ENCODE measurements at places on chromosomes 1 and 21.

- DNase-seq, result no peak
Observed at GRCh38 chr1:38840281-38840680, 19.3 kb downstream of the RRAGC start.

DNA sequence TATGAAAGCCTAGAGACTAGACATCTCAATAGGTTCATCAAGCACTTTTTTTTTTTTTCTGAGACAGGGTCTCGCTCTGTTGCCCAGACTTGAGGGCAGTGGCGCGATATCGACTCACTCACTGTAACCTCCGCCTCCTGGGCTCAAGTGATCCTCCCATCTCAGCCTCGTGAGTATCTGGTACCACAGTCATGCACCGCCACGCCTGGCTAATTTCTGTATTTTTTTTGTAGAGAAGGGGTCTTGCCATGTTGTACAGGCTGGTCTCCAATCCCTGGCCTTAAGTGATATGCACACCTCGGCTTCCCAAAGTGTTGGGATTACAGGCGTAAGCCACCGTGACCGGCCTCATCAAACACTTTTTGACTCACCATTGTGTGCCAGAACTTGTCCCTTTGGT lies 613 bp upstream of the GPATCH4 start:
- DNase-seq, result no peak

DNA sequence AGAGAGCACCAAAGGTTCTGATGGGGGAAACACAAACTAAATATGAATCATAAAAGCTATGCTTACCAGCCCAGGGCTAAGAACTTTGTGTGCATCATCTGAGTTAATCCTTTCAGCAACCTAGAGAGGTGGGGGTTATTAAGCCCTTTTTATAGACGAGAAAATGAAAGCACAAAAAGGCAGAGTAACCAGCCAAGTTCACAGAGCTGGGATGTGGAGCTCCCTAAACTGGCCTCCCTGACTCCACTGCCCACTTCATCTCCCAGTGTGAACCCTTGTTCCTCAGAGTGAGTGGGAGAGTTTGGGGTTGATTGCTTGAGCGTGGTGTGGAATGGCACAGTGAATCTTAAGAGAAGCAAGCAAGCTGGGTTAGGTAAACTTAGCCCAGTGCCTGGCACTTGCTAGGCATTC lies 10.8 kb upstream of the BCAR3 start:
- DNase-seq, result no peak

DNA sequence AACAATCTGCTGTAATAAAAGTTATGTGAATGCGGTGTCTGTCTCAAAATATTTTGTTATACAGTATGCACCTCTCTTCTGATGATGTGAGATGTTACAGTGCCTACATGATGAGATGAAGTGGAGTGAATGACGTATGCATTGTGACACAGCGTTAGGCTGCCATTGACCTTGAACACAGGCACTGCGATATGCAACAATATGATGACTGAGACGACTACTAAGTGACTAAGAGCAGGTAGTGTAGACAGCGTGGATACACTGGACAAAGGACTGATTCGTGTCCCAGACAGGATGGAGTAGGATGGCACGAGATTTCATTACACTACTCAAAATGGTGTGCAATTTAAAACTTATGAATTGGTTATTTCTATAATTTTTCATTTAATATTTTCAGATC lies 8.4 kb downstream of the SGIP1 start:
- no peak for DNase-seq

DNA sequence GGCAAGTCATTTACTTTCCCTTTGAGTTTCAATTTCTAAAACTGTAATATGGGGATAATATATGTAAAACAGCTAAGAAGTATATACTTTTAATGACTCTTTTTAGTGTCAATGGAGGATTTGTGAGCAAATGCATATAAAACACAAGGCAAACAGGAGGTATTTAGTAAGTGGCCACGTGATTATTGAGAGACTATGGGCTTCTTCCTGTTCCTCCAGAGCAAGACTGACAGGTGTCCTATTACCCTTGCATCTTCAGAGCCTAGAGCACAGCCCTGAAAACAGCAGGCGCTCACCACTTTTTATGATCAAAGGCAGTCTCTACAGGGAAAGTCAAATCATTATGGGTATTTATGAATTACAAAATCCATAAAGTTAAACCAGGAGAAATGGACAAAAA lies 941 bp upstream of the ROR1 start:
- DNase-seq, result no peak

DNA sequence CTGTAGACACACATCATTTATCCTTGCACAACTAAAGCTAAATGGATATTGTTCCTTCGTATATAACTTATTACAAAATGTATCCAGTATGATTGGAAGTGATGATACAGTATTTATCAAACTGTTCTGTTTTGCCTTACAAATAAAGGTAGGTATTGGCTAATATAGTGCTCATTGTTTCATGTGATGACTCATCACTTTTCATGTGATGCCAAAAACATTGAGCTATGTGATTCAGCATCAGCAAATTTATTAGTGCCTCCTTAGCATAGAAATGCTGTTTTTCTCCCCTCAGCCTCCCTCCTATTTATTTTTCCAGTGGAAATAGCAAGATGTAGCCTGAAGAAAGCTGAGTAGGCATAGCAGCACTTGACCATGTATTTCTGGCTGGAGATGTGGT lies 228.6 kb upstream of the LYPLAL1 start:
- no peak for DNase-seq

DNA sequence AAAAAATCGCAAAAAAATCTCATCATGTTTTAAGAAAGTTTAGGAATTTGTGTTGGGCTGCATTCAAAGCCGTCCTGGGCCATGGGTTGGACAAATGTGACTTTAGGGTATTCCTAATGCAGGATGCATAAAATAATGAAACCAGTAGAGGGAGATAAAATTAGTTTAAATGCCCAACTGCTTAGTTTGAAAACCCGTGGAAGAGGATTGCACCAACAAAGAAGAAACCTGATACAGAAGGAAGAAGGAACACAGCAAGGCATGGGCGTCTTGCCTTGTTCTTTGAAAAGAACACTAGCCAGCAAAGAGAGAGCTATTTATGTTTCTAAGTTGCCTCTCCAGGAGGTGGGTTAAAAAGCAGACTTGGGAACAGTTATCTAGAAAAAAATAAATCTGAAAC lies 37.9 kb downstream of the WDR3 start:
- no peak for DNase-seq

DNA sequence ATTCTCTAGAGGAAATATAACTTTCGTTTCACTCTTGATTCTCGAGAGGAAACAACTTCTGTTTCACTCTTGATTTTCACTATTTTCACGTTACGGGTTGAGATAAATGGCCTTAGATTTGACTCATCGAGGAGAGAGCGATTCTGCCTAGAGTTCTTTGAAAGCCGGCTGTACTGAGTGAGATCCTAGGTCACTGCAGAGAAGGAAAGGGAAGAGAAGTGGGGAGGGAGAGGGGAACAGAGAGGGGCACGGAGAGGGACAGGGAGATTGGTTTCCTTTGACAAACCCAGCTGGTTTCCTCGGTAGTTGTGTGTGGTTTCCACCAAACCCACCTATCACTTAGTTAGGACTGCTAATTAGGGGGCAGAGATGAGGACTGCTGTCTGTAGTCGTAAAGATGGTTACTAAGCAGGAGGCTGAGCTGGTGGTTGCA lies 21.6 kb upstream of the GPR137B start:
- DNase-seq, result no peak

GRCh38 chr1:27127419-27127818 lies 27.5 kb downstream of the SLC9A1 start:
- no peak for DNase-seq

DNA sequence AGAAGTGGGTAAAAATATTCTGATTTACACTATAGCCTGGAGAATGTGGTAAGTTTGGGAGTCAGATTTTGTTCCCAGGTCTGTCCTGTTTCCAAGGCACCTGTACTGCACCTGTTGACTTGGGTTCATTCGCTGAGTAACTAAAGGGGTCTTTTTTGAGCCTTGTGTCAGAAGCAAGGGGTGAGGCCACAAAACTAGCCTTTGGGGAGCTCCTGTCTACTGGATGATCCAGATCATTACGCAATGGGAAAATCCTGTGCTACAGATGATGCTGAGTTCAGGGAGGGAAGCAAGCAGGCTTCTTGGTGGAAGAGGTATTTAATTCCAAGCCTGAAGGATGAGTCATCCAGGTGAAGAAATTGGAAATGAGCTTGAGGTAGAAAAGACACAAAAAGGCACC lies 424.0 kb downstream of the MATN1 start:
- no peak for DNase-seq

GRCh38 chr1:2103266-2103900 lies 53.2 kb downstream of the PRKCZ start:
- no peak for DNase-seq

DNA sequence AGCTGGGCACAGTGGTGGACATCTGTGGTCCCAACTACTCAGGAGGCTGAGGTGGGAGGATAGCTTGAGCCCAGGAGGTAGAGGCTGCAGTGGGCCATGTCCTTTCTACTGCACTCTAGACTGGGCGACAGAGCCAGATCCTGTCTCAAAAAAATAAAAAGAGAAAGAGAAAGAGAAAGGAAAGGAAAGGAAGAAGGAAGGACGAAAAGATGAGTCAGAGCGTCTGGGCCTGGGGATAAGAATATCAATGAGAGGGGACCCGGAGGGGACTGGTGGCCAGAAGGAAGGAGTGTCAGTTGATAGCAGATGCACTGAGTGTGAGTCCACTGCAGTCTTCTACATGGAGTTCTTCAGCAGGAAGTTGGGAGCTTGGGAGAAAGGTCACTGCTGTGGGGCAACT lies 75.6 kb downstream of the SYT6 start:
- no peak for DNase-seq

- DNase-seq, result no peak
Observed at GRCh38 chr1:81550753-81551152, 250.0 kb upstream of the ADGRL2 start.

- DNase-seq, result no peak
Observed at GRCh38 chr1:158675563-158676323, 10.8 kb downstream of the SPTA1 start.

DNA sequence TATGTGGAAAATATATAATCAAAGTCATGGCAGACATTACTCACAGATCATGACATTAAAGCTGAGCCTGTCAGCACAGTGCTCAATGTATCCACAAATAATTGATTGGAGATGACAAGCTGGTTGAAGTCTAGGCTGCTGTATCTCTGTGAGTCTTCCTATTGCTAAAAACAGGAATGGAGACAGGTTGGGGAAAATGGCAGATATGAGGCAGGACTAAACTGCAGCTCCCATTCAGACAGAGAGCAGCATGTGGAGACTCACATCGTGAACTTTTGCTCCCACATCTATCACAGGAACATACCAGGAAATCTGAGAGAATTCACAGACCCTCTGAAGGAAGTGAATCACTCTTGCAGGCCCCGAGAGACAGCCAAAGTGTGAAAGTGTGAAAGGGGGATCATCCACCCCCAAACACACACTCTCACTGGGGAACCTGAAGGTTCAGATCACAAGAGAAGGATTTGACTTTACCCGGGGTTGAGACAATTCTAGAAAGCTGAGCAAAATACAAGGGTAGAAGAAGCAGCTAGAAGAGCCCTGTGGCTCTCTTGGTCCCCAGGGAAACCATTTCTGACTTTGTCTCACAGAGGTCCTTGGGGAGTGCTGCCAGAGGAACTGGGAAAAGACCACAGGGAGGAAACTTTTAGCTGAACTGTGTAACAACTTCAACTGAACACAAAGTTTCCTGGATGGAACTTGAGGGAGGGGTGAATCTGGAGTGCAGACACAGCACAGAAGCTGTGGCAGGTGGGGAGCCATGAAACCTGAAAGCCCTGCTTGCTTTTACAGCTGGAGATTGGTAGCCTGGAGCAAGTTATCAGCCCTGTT lies 173.4 kb downstream of the S1PR1 start:
- DNase-seq, result no peak

- no peak for DNase-seq
Observed at GRCh38 chr1:93093332-93094006, 14.4 kb downstream of the MTF2 start.

DNA sequence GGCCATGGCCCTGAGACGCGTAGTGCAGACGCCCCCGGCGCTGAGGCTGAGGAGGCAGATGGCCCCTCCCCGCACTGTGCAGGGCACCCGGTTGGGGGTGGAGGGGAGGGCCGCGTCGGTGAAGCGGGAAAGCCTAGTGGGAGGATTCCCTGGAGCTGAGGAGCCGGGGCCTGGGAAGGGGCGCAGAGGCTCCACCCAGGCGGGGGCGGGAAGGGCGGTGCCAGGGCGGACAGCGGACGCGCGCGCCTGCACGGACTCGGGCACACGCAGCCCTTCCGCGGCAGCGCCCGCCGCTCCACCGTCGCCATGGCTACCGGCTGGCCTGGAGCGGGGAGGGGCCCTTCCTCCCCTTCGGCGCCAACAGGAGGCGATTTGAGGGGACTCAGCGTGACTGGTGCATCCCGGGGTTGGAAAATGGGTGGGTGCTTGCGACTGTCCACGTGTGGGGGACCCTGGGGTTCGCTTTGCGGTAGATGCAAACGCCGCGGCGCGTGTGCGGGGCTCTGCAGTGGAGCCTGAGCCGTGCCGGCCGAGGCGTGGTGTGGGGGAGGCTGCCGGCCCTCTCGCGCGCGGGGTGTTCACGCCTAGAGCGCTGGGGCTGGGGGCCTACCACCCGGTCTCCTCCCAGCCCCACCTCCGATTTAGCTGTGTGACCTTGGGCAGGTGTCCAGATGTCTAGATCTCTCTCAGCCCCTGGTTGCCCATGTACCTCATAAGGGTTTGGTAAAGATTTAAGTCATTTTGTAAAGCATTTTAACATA lies 35.1 kb downstream of the PTPRF start:
- DNase-seq, result peak; percentile 20

- DNase-seq, result no peak
Observed at GRCh38 chr1:62384276-62385005, 52.4 kb upstream of the USP1 start.

GRCh38 chr1:101285922-101286570 lies 49.2 kb downstream of the S1PR1 start:
- DNase-seq, result no peak

DNA sequence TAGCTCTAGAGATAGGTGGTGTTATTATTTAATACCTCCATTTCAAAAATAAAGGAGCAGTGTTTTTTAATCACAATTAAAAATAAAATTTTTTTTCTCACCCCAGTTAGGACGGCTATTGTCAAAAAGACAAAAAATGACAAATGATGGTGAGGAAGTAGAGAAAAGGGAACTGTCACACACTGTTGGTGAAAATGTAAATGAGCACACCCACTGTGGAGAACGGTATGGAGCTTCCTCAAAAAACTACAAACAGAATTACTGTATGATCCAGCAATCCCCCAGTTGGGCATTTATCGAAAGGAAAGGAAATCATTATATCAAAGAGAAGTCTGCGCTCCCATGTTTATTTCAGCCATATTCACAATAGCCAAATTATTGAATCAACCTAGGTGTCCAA lies 148.7 kb upstream of the NR5A2 start:
- DNase-seq, result no peak

DNA sequence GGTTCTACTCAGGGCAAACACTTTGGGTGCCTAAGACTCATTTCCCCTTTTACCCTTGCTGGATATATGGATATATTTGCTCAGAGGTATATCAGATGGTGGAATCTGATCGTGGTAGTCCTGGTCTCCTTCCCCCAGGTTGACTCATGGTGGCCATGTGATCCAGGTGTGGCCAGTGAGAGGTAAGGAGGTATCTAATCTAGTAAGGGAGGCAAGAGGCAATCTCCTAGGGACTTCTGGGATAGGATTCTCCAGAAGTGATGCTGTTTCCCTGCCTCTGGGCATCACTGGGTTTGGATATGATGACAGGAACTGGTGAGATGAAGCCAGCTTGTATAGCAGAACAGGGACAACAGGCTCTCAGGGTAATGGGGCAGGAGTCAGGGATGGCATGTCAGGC lies 8.5 kb upstream of the DENND2D start:
- DNase-seq, result no peak
